Right lobe of liver (tissue), 6 donors: ENCODE measurements at places on chromosomes 2 and 18.

GRCh38 chr2:232942831-232943230, 70.2 kb downstream of the NGEF start:
- DNase-seq, result no peak

GRCh38 chr2:109736177-109736827, 57.8 kb upstream of the RGPD5 start:
- peak; percentile 58 for DNase-seq

GRCh38 chr18:75527848-75528685, 100.6 kb upstream of the SMIM21 start:
- no peak for DNase-seq

DNA sequence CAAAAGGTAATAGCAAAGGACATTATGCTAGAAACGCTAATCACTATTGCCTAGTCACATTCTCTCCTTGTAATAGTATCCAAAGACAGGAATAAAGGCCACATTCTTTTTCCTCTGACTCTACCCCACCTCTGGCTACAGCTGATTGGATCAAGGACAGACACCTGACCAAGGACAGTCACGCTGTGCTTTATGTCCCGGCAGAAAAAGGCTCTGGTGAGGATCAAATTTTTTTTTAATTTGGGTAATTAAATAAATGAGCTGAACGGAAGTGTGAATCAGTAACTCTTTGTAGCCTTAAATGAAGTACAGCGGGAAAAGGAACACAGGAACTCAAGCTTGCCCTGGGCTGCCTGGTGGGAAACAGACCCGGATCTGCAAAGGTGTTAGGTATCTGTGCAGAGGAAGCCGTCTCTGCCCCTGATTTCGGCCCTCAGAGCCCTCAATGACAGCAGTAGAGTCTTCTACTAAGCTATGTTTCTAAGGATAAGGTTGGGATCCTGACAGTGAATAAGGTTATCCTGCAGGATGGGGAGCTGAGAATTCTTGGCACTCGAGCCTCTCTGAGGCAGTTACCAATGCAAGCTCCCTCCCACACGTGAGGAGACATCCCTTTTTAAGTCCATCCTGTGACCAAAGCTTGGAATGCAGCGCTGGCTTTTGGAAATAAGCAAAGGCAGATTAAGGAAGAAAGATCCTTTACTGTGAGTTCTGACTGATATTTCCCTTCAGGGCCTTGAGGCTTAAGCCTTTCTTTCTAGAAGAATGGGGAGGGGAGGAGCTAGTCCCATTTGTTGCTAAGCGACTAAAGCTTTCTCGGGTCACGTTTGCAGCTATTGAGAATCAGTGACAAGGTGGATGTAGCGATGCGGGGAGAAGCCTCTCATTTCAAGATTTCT, 37.8 kb upstream of the IKZF2 start:
- DNase-seq, result no peak

GRCh38 chr18:74947417-74947816, 261.5 kb downstream of the PTGR3 start:
- no peak for DNase-seq

DNA sequence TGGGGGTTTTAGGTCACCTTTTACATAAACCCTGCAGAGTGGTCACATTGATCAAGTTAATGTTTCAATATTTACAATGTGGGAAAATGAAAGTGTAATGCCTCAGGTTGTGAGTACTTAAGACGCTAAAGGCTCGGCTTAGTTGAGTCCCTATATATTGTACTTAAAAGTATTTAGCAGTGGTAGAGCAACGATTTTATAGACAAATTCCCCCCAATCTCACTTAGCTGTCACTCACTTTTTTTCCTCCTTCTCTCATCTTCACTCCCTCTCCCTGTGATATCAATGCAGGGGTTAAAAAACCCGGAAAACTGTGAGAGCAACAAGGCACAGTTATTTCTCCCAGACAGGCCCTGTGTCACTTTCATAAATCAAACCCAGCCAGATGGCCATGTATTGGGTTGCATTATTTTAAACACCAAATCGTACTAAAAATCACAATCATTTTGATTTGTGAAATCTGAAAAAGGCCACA, 5.4 kb downstream of the POU3F3 start:
- no peak for DNase-seq

- DNase-seq, result no peak
Observed at GRCh38 chr18:79248495-79249060, 147.2 kb upstream of the NFATC1 start.

DNA sequence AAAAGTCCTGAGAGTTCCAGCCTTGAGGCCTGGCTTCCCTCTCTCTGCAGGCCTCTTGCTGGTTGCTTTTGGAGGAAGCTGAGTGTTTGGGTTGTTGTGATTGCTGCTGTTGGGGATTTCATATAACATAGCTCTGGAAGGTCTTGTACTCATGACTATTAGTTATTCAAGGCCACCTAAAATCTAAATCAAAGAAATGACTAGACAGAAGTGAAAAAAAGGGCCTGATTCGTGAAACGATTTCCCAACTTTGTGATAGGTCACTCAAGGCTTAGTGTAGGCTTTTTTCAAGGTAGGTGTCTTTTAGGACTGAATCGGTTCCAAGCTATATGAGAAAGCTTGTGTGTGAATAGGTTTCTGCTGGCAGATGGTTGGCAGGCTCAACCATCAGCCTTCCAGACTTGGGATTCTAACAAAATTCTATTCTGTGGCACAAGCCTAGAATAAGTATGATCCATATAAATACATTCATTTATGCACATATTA, 164.4 kb downstream of the FMNL2 start:
- no peak for DNase-seq

GRCh38 chr2:129347486-129348217, 631.8 kb upstream of the RAB6C start:
- DNase-seq, result no peak

DNA sequence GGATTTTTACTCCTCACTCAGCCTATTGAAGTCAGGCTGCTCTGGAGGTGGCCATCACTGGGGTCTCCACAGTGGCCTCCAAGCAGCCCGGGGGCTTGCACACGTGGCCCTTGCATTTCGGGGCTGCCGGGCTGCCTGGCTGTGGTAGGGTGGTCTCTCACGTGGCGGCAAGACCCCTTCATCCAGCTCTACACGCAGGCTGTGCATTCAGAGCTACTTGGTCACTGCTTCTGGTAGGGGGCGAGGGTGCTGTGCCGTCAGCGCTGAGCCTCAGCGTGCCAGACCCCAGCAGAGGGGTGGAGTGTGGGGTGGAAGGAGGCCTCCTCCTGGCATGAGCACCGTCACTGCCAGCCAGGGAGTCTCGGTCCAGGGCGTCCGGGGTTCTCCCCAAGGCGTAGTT, 80.6 kb downstream of the SH3BP4 start:
- DNase-seq, result no peak
